ENCODE measurements at places on chromosomes 2 and 18. TPM values are rescaled to one million over a fixed set of nuclear protein-coding genes. Genes with fewer than 3 reads are reported as not detected.

CFAP53 gene
- total RNA-seq = 0.86 TPM

ZNF396 gene
- 1.1 TPM for total RNA-seq

TRABD2A gene
- total RNA-seq = 1.8 TPM

CCDC68 gene
- not detected for total RNA-seq

VWA3B gene
- total RNA-seq = not detected

DLX1 gene
- total RNA-seq = not detected

TLX2 gene
- not detected for total RNA-seq

UCN gene
- 7.2 TPM for total RNA-seq

VWC2L gene
- not detected for total RNA-seq

FAM124B gene
- not detected for total RNA-seq

SGO2 gene
- total RNA-seq = 55.3 TPM

DNA sequence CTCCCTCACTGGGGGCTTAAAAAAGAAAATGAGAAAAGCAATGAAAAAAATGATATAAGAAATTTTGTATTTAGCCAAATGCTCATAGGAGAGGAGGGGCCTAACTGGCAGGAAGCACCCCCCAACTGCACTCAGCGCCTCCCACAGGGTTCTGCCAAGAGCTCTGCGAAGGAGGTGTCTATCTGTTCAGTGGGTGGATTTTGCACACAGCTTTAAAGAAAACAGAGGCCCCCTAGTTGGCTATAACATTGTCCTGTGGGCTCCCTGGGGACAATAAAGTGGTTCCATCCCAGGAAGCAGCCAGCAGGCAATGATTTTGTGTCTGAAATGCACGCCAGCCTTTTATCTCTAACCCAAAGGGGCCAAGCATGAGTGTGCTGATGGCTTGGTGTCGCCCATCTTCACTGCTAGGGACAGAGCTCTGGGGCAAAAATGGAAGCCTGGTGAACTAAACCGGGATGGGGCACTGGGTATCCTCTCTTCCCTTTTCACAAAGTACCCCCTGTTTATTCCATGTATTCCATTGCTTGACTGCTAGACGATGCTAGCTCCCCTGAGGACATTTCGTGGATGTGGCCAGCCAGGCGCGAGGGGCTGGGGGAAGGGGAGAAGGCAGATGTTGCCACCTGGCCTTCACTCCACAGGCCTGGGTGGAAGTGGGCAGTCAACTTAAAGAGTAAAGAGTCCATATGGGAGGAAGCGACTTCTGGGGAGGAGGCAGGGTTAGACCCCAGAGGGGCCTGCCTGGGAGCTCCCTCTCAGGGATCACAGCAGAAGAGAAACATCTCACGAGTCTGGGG lies 205.7 kb downstream of the CYP26B1 start:
- DNase-seq = no peak

GRCh38 chr18:75106746-75107145 lies 102.2 kb downstream of the PTGR3 start:
- DNase-seq = no peak

GRCh38 chr18:46466234-46467160 lies 190.5 kb downstream of the LOXHD1 start:
- no peak for DNase-seq

- no peak for DNase-seq
These were observed 28.8 kb downstream of the SH3BP4 start for GRCh38 chr2:234980451-234981187.

GRCh38 chr2:7626139-7626537 lies 708.9 kb downstream of the RNF144A start:
- DNase-seq = peak; percentile 63

GRCh38 chr2:20917287-20917660 lies 94.4 kb upstream of the LDAH start:
- DNase-seq = no peak

DNA sequence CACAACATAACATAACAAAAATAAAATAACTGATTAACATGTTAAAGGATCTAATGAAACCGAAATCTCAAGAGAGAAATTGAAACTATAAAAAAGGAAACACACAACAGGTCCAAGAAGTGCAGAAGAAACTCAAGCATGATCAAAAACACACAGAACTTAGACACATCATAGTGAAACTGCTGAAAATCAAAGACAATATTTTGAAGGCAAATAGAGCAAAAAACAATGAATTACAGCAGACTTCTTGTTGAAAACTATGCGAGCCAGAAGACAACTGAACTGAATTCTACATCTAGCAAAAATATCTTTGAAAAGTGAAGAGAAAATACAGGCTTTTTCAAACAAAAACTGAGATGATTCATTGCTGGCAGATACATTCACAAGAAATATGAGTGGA lies 61.3 kb downstream of the UGP2 start:
- peak; percentile 11 for DNase-seq

DNA sequence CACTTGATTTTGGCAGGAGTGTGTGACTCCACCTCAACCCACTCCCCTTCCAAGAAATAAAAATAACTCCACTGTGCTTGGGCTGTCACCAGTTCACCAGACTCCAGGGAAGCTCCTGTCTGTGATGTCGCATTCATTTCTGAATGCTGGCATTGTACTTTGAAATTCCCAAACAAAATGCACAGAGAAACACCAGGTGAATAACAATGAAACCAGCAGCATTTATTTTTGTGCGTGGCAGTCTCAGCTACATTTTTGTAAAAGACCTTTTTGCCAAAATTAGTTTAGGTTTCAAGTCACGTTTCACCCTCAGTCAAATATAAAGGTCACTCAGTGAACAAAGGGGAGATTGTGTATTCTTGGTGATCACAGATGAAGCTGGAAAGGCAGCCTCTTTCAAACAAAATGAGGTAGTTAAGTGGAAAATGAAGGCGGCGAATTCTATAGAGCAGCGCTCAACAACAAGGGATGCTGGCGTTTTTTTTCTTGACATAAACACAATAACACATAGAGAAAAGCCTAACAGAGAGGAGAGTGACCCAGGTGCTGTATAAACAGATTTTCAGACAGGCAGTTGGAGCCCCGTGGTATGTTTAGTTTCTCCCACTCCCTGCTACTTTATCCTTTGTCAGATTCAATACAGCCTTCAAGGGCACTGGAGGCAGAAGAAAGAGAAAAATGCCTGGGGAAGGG lies 210.3 kb upstream of the GCFC2 start:
- no peak for DNase-seq

GRCh38 chr18:68033466-68033865 lies 516.9 kb upstream of the DSEL start:
- no peak for DNase-seq

DNA sequence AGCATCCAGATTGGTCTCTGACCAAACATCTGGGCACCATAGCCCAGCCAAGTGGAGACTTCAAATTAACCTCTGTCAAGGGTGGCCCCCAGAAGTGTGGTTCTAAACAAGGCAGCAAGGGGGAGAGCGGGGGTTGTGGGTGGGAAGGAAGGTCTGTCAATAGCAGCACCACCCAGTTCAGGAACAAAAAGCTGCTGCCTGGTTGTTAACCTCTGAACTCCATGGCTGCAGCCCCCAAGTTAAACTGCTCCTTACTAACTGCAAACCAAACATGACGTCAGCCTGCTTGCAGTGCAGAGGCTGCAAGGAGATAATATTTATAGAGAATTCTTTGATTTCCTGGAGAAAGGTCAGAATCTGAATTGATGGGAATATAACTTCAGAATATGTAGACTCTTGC lies 76.5 kb downstream of the ARL4C start:
- DNase-seq = peak; percentile 49

DNA sequence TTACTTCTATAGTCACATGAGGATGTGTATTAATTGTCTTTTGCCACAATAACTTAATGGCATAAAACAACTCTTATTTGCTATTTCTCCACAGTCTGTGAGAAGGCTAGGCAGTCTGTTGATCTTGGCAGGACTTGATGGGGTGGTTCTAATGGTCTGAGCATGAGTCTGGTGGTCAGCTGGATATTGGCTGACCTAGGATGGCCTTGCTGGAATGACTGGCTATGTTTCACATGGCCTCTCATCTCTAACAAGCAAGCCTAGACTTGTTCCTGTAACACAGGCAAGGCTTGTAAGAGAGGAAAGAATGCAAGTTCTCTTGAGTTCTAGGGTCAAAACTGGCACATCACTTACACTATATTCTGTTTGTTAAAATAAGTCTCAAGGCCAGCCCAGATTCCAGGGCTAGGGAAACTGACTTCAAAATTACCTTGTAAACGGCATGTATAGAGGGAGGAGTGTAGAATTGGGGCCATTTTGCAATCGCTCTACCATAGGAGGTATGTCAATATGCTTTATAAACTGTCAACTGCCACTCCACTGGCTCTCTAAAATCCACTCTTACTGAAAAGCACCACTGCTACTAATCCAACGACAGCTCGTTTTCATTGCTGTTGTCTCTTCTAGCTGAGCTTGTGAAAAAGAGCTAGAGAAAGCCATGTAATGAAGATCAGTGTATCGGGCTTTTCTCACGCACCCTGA lies 325.0 kb upstream of the PKDCC start:
- DNase-seq = no peak

DNA sequence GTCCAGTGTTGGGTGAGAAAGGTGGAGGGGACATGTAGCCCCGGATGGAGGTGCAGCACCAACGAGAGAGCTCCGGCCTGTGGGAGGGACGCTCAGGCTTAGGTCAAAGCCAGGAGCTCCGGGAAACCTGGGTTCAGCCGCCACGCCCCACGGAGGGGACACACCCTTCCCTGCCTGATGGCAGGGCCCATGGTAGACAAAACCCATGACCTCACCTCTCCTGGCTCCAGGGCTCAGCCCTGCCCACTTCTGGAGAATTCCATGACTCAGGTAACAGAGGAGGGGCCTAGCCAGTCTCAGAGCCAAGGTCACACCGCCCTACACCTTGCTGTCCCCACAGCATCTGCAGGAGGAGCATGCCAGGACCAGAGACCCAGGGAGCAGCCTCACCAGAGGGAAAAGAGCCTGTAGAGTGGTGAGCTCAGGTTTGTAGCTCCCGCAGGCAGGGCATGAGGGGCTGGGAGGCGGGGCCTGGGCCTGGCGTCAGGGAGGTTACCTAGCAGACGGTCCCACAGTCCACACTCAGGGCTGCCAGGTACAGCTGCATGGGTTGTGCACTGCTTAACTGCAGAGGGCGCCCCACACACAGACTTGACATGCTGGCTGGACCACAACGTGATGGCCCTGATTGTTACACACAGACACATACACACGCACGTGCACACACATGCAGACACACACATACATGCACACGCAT lies 70.8 kb upstream of the SMAD7 start:
- peak; percentile 88 for DNase-seq

DNA sequence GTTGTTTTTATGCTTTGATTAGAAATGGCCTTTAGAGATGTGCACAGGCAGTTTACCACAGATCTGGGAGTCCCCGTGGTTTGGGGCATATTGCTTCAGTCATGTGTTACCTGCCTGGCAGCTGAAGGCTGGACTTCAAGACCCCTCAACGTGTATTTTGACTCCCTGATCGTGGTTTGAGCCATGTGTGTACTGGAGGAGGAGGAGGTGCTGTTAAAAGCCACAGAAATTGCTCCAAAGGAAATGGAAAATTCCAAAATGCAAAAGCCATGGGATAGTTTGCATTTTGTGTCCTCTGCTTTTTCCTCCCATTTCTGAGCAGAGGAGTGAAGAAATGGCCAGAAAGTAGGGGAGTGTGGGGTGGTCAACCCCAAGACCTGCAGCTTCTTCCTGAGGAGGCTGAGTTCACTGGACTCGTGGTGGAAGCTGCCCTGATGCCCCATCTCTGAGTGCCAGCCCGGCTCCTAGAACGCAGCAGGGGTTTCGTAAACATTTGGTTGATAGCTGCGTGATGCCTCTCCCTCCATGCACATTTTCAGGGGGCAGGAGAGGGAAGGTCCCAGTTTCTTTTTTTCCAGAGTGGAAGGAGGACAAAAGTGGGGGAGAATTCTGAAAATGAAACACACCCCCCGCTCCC lies 45.7 kb downstream of the ITGB1BP1 start:
- DNase-seq = no peak

GRCh38 chr2:41907771-41908207 lies 140.0 kb upstream of the PKDCC start:
- no peak for DNase-seq

- DNase-seq = peak; percentile 77
These were observed 42.9 kb downstream of the SRBD1 start for GRCh38 chr2:45567974-45568789.

- DNase-seq = no peak
These were observed 180.8 kb downstream of the TCF4 start for GRCh38 chr18:55407191-55407590.

- no peak for DNase-seq
These were observed 225.1 kb downstream of the ZBTB7C start for GRCh38 chr18:48184118-48184517.

- no peak for DNase-seq
These were observed 12.7 kb downstream of the FAM110C start for GRCh38 chr2:33620-34019.

GRCh38 chr2:209005371-209005770 lies 418.5 kb upstream of the MAP2 start:
- no peak for DNase-seq

DNA sequence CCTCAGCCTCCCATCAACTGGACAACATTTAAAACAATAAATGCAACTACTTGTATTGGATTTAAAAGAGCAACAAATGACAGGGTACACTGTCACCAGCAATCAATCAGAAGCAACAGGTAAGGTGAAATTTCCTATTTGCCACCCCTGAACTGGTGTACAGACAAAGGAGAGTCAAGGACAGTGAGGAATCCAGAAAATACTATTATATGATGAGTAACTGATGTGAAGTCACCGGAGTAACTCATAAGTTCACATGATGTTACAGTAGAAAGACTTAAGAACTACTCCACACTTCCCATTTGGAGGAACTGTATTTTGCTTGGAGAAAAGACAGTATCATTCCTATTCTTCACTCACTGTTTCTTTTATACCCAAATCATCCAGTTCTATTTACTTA lies 4.1 kb upstream of the STAT1 start:
- no peak for DNase-seq

GRCh38 chr2:55302241-55302640 lies 33.2 kb upstream of the MTIF2 start:
- DNase-seq = no peak

- no peak for DNase-seq
These were observed 98.1 kb upstream of the HS6ST1 start for GRCh38 chr2:128416806-128417205.

GRCh38 chr2:9693646-9694045 lies 62.8 kb upstream of the YWHAQ start:
- no peak for DNase-seq

GRCh38 chr18:63348508-63349136 lies 18.4 kb downstream of the KDSR start:
- DNase-seq = peak; percentile 1

DNA sequence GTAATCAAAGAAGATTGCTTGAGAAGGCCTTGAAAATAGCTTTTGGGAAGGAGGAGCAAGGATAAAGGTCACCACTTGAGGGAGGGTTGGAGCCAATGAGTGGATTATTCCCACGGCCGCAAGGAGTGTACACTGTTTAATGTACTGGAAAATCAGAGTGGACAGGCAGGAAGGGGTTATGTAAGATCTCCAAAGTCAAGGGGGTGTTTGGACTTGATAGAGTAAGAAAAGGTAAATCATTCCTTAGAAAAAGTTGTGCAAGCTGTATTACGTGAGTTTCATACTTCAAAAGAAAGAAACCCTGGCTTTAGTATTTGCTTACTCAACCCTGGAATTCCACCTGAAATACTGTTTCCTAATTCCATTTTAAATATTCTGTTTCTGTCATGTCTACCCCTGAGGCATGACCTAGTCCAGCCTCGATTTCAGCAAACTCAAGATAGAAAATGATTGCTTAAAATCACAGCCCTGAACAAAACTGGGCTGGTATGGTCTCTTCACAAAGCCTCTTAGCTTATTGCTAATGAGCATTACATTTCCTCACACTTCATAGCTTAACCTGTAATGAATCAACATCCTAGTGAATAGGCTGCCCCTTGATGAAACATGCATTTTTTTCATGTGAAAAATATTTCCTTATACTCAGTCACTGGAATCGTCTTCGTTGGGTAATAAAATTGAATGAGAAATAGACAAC lies 1.1 kb downstream of the MREG start:
- peak; percentile 7 for DNase-seq

Data from OCI-LY7 (cell line).